Naive thymus-derived CD8-positive, alpha-beta T cell (primary cell): ENCODE measurements at places on chromosomes 6 and 20.

GRCh38 chr6:135901774-135902524, 50.4 kb downstream of the PDE7B start:
- peak; percentile 40 for DNase-seq
- no peaks in the 10 kb centered on the region for H3K36me3 ChIP-seq
- H3K4me3 ChIP-seq = peak overlapping the region; percentile 48
- no peaks in the 10 kb centered on the region for H3K27me3 ChIP-seq
- no peak overlapping the region for H3K27ac ChIP-seq

DNA sequence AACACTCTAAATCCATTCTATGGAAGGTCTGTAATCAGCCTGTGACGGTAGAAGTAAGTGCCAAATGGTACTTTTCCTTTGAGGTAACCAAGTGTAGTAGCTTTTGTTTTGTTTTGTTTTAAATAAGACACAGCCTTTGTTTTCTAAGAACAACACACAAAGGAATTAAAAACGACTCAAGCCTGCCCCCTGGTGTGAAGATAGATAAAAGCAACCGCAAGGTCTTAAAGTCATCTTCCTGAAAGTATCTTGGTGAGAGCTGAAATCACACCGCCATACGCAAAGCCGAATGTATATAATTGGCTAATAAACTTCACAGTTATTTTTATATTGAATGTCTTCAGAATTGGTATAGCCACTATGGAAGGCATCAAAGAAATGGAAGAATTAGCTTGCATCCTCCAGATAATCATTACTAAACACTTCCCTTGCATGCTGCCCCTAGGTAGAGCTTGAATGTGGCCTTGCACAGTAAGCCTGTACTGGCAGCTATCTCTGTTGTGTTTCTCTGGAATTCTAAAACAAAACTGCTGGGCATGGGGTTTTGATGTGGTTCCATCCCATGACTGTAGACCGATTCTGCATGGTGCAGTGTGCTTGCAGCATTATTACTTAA, 95.6 kb downstream of the LAMP5 start:
- no peak overlapping the region for H3K27ac ChIP-seq
- H3K4me3 ChIP-seq = no peak overlapping the region
- DNase-seq = no peak

DNA sequence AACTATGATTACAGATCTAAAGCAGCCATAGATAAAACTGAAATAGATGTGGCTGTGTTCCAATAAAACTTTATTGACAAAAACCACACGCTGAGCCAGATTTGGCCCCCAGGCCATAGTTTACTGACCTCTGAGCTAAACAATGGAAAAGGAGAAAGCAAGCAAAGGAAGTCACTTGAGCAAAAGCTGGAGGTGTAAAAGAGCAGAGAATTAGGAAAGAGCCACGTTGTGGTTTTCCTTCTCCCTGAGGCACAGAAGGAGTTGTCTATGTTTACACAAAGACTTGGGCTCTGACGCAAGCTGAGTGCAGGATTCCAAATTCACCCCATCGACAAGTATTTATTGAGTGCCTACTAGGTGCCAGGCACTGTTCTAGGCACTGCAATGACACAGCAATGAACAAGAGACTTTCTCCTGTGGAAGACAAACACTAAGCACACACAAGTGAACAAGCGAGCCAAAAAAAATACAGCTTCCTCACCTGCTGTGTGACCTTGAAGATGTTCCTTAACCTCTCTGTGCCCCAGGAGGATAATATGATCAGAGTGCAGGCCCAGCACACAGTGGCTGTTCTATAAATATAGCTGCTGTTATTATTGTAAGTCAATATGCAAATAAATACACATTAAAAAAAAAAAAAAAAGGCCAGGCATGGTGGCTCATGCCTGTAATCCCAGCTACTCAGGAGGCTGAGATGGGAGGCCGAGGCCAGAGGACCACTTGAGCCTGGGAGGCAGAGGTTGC, 75.4 kb upstream of the PTPN1 start:
- no peaks in the 10 kb centered on the region for H3K4me1 ChIP-seq
- DNase-seq = no peak
- no peak overlapping the region for H3K4me3 ChIP-seq
- peaks cover 7% of the 10 kb centered on the region for H3K27me3 ChIP-seq
- H3K27ac ChIP-seq = no peak overlapping the region
- no peaks in the 10 kb centered on the region for H3K36me3 ChIP-seq

DNA sequence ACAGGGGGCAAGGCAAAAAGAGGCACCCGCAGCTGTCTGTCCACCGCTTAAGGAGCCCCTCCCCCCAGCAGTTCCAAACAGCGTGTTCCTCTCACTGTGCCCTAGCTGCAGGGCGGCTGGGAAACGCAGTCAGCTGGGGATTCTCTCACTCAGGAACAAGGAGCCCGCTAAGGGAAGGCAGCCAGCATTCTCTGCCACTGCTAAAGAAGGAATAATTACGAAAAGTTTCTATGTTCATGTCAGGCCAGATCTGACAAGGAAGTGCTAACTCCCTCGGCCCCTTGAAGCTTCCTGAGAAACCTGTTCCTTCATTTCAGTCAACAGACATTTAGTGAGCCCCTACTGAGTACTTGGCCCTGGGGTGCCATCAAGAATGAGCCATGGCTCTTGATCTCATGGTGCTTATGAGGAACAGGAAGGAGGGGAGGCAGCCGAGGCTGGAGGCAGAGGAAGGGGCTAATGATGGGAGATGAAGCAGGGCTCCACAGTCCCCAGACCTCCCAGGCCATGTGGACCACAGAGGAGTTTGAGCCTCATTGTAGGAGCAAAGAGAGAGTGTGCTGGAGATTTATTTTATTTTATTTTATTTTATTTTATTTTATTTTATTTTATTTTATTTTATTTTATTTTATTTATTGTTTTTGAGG, 101.7 kb upstream of the PMEPA1 start:
- H3K27me3 ChIP-seq = peaks cover 14% of the 10 kb centered on the region
- no peak overlapping the region for H3K4me3 ChIP-seq
- H3K36me3 ChIP-seq = no peaks in the 10 kb centered on the region
- no peak overlapping the region for H3K27ac ChIP-seq
- no peak for DNase-seq
- no peaks in the 10 kb centered on the region for H3K4me1 ChIP-seq

- H3K27ac ChIP-seq = no peak overlapping the region
- H3K27me3 ChIP-seq = no peaks in the 10 kb centered on the region
- DNase-seq = no peak
- no peaks in the 10 kb centered on the region for H3K4me1 ChIP-seq
- no peak overlapping the region for H3K4me3 ChIP-seq
Measured at GRCh38 chr20:24732076-24732475, 217.0 kb upstream of the CST7 start.

GRCh38 chr20:59145924-59146779, 17.5 kb upstream of the ZNF831 start:
- H3K27me3 ChIP-seq = no peaks in the 10 kb centered on the region
- H3K4me3 ChIP-seq = peak overlapping the region; percentile 92

GRCh38 chr20:62313460-62314338, 10.9 kb downstream of the ADRM1 start:
- H3K27me3 ChIP-seq = no peaks in the 10 kb centered on the region
- H3K4me1 ChIP-seq = peaks cover 3% of the 10 kb centered on the region
- no peak overlapping the region for H3K27ac ChIP-seq
- DNase-seq = no peak

GRCh38 chr6:158057213-158057987, 75.7 kb downstream of the SYNJ2 start:
- H3K4me1 ChIP-seq = peaks cover 27% of the 10 kb centered on the region
- peak overlapping the region; percentile 60 for H3K27ac ChIP-seq
- H3K36me3 ChIP-seq = peaks cover 28% of the 10 kb centered on the region

DNA sequence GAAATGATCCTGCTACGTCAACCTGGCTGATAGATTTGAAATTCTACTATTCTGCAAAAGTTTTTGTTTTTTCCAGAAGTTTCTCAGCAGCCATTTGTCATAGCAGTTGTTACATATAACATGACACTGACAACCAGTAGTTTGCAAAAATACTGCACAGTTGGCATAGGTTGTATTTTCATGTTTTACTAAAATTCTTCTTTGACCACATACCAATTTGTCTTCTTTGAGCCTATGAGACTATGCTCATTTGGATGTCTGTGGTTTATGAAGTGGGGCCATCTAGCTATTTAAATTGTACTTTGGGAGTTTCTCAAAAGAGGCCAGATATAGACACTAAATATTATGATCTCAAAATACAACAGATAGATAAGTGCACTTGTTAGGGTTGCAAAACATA, 104.9 kb upstream of the PREP start:
- H3K36me3 ChIP-seq = no peaks in the 10 kb centered on the region
- H3K27ac ChIP-seq = no peak overlapping the region
- H3K4me1 ChIP-seq = peaks cover 3% of the 10 kb centered on the region
- H3K27me3 ChIP-seq = peaks cover 13% of the 10 kb centered on the region
- H3K4me3 ChIP-seq = no peak overlapping the region
- no peak for DNase-seq

- H3K4me1 ChIP-seq = peaks cover 44% of the 10 kb centered on the region
- H3K36me3 ChIP-seq = no peaks in the 10 kb centered on the region
- no peak for DNase-seq
- peaks cover 35% of the 10 kb centered on the region for H3K27me3 ChIP-seq
- H3K4me3 ChIP-seq = peak overlapping the region; percentile 10
Measured at GRCh38 chr6:137497721-137498463, 3.7 kb upstream of the OLIG3 start.

- no peaks in the 10 kb centered on the region for H3K36me3 ChIP-seq
- H3K4me3 ChIP-seq = no peak overlapping the region
- H3K27me3 ChIP-seq = no peaks in the 10 kb centered on the region
- H3K27ac ChIP-seq = no peak overlapping the region
- no peaks in the 10 kb centered on the region for H3K4me1 ChIP-seq
Measured at GRCh38 chr6:152094992-152095592, 287.6 kb downstream of the ESR1 start.

- DNase-seq = no peak
- H3K27me3 ChIP-seq = peaks cover 1% of the 10 kb centered on the region
- no peaks in the 10 kb centered on the region for H3K36me3 ChIP-seq
- no peak overlapping the region for H3K27ac ChIP-seq
Measured at GRCh38 chr6:104281370-104281769, 578.3 kb downstream of the HACE1 start.

- H3K27me3 ChIP-seq = peaks cover 88% of the 10 kb centered on the region
- H3K4me1 ChIP-seq = peaks cover 25% of the 10 kb centered on the region
- no peak for DNase-seq
- H3K36me3 ChIP-seq = no peaks in the 10 kb centered on the region
Measured at GRCh38 chr20:654417-654750, 1.4 kb upstream of the SRXN1 start.

- H3K27me3 ChIP-seq = no peaks in the 10 kb centered on the region
- peaks cover 4% of the 10 kb centered on the region for H3K36me3 ChIP-seq
- peak overlapping the region; percentile 74 for H3K4me3 ChIP-seq
- peak overlapping the region; percentile 96 for H3K27ac ChIP-seq
- H3K4me1 ChIP-seq = peaks cover 62% of the 10 kb centered on the region
Measured at GRCh38 chr6:130138116-130138908, 84.4 kb downstream of the SAMD3 start.

DNA sequence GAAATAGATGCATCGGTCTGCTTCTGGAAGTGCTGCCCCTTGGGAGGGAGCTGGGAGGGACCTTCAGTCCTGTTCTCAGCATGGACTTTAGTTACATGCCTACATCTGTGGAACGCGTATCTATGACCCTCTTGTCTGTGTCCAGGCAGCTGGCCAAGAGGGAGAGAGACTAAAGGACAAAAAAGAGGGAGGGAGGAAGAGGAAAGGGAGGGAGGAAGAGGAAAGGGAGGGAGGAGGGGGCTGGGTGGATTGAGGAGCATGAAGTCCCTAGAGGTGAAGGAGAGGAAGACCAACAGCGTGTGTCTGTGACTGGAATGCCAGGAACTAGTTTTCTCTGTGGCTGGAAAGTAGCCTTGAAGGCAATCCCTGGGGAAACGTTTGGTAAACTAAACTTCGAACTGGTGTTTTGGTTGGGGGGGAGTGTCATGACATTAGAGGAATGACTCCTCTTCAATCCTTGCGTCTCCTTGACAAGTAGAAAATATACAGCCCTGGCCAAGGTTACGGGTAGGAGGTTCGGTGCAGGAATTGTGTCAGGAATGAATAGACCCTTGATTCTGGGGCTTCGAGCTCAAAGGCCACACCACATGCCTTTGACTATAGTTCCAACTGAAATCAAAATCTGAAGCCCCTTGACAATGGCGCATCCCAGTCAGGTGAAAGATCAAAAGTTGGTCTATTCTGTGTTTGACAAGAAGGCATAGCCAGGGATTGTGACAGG, 52.0 kb upstream of the PLEKHG1 start:
- H3K4me1 ChIP-seq = no peaks in the 10 kb centered on the region
- no peak overlapping the region for H3K27ac ChIP-seq
- H3K36me3 ChIP-seq = no peaks in the 10 kb centered on the region
- no peak overlapping the region for H3K4me3 ChIP-seq
- H3K27me3 ChIP-seq = peaks cover 11% of the 10 kb centered on the region
